ENCODE measurements at places on chromosomes 1 and 21.

GRCh38 chr1:37514350-37515184 lies at the start of gene MEAF6:
Gene MEAF6 (minus strand): TSS chr1:37514766. CDS start chr1:37514746, 20 bp downstream.
- peak; percentile 78 for DNase-seq

- DNase-seq: no peak
Measured at GRCh38 chr1:23169727-23170335, 1.2 kb upstream of the LUZP1 start.

GRCh38 chr1:71101839-71102376 lies 21.1 kb upstream of the ZRANB2 start:
- DNase-seq: no peak

GRCh38 chr1:167514288-167514687 lies 4.0 kb downstream of the CD247 start:
- no peak for DNase-seq

GRCh38 chr1:114153261-114154145 lies at the start of gene SYT6:
Gene SYT6 (minus strand): TSS chr1:114153869. CDS start chr1:114153772, 97 bp downstream.
- DNase-seq: no peak

- DNase-seq: no peak
Measured at GRCh38 chr1:240598216-240599001, 13.5 kb downstream of the GREM2 start.

DNA sequence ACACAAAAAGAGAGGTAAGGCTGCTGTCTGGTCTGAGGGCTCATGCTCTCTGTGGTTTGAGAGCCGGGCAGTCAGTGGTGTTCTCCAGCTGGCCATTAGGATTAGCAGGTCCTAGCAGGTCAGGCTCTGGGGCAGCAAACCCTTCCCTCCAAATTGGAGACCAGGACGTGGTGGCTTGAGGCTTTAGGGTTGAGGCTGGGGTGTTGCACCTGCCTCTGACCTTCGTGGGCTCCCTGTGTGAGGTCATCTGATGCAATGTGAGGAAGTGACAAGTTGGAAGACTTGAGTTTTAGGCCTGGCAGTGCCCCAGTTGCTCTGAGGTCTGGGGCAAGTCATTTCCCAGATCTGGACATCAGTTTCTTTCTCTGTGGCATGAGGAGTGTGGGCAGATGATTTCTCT lies 24.4 kb downstream of the SZRD1 start:
- DNase-seq: no peak

GRCh38 chr21:38925923-38926322 lies 120.2 kb downstream of the ETS2 start:
- no peak for DNase-seq

- DNase-seq: no peak
Measured at GRCh38 chr1:214957330-214958137, 125.0 kb upstream of the KCNK2 start.

DNA sequence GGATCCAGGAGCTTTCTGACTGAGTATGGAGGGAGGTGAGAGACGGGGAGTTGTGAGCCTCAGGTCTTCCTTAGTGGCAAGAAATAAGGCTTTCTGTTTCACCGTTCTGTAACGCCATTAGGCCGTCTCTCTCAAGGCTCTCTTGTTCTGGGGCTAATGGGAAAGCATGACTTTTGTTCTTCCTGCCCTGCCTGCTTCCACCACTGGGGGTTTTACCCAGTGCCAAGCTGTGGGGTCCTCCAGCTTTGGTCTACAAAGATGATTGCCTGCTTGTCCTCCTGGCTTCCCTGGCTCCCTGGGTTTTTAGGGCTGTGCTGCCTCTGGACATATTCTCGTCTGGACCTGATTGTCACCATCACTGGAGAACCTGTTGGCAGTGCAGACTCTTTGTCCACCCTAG lies 74.8 kb upstream of the TINAGL1 start:
- DNase-seq: no peak

DNA sequence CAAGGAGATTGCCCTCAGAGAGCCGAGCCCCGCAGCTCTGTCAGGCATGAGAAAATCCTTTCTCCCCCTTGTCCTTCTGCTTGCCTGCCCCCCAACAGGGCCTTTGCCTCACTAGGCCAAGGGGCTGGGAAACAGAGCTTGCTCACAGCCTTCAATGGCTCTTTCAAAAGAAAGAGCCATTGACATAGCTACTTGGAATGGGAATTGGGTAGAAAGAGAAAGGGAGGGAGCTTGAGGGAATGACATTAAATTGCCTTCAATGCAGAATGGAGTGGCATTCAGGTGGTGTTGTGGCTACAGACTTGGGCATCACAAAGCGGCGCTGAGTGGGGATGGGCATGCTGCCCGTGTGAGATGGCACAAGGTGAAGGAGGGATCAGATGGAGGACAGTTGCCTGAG lies 13.2 kb downstream of the SYT11 start:
- DNase-seq: no peak

DNA sequence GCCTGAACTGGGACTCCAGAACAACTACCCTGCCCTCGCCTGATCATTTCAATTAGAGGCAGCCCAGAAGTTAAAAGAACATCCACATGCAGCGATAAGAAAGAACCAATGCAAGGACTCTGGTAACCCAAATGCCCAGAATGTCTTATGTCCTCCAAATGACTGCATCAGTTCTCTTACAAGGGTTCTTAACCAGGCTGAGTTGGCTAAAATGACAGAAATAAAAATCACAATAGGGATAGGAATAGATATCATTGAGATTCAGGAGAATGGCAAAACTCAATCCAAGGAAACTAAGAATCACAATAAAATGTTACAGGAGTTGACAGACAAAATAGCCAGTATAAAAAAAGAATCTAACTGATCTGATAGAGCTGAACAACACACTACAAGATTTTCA lies 80.1 kb upstream of the PTGFR start:
- no peak for DNase-seq

DNA sequence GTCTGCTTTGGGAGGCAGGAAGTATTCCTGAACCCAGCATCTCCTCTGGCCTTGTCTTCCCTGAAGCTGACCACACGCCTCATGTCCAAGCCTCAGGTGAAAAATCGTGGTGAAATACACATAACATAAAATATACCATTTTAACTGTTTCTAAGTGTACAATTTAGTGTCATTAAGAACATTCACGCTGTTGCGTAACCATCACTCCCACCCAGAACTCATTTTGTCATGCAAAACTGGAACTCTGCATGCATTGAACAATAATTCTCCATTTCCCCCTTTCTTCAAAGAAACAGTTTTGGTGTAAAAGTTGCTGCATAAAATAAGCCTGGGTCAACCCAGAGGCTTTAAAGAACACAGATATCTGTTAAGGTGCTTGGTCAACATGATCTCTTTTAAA lies 93.5 kb downstream of the PLD5 start:
- DNase-seq: no peak

DNA sequence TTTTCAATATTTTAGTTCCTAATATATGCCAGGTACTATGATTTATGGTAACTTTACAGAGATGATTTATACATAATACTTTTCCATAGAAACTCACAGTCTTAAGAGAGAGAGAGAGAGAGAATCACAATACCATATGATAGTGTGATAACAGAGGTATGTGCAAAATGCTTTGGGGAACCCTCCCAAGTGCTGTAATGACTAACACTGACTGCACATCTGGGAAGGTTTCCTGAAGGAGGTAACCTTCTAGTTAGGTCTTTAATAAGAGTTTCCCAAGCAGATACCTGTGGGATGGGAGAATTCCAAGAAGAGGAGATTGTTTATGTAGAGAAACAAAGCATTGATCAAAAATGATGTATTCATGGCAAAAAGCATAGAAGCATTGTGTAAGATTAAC lies 34.6 kb upstream of the PIGC start:
- no peak for DNase-seq

GRCh38 chr1:36088265-36088576 lies 471 bp upstream of the ADPRS start:
- DNase-seq: no peak

- no peak for DNase-seq
Measured at GRCh38 chr1:109950038-109950437, 34.5 kb upstream of the AHCYL1 start.

GRCh38 chr1:44223187-44223610 lies 9.9 kb downstream of the DMAP1 start:
- DNase-seq: no peak

DNA sequence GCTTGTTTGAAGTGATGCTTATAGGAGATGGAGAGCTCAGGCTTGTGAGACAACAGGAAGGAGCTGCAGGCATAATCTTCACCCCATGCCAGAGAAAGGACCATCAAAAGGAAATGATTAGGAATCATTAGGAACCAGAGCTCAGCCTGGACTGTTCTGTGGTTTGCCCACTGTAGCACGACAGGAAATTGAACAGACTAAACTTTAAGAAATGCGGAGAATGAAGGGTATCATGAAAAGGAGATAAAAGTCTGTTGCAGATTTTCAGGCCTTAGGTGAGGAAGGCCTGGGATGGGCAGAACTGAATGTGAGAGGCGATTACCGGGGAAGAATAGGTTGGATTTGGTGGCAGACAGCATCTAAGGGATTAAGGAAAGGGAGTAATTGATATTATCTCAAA lies 292.0 kb upstream of the PLXNA2 start:
- no peak for DNase-seq

DNA sequence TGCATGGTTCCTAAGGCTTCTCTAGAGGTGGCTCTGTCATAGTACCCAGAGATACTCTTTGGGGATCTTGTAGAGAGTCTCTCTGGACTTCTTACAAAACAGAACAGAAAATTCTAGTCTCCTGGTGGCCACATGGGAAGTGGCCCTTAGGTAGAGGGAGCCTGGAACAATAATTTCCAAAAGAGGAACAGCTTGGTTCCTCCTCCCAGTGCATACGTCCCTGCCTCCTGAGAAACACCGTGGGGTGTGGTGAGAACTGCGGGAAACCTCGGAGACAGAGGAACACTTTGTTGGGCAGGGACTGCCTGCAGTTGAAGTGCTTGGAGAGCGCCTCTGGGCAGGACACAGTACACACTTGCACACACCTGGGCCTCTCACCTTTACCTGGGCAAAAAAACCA lies 38.8 kb upstream of the EPHA8 start:
- no peak for DNase-seq

DNA sequence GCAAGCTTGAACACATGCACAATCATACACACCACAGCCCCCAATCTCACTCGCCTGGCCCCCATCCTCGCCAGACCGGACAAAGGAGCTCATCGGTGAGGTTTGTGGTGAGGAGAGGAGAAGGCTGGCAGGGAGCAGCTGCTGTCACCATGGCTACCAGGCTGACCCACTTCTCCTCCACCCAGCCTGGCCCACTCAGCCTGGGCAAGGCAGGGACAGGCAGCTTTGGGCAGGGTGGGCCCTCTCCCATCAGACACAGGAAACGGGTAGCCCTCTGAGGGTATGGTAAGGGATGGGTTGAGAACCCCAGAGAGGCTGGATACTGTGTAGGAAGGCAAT lies 15.9 kb downstream of the RIMS3 start:
- no peak for DNase-seq

GRCh38 chr1:154778944-154779343 lies 91.1 kb downstream of the KCNN3 start:
- no peak for DNase-seq

- DNase-seq: no peak
Measured at GRCh38 chr21:23003951-23004350, 2005.7 kb downstream of the NCAM2 start.

DNA sequence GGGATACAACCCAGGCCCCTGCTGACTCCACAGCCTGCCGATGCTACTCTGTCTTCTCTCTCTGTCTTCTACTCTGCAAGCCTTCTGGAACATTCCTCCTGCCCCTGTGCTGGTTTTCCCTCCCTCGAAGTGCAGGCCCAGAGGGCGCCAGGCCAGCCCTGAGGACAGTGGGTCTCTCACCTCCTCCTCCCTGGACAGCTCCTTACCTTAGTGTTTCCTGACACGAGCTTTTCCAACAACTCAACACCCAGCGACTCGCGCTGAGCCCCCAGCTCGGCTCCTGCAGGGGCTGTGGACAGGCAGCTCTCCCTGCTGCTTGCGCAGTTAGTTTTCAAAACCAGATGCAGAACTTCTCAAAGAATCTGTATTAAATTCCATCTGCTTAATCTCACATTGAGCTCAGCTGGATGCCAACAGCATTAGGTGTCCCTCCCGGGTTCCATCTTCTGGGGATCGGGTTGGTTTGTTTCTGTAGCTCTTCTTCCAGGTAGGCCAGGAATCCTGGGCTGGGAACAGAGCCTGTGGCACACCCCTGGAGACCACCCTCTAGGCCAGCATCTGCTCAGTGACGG lies 54.2 kb downstream of the PTPRU start:
- no peak for DNase-seq

GRCh38 chr1:155012776-155013602 lies 10.4 kb downstream of the ZBTB7B start:
- no peak for DNase-seq

- no peak for DNase-seq
Measured at GRCh38 chr1:65170511-65171142, 22.6 kb downstream of the AK4 start.

DNA sequence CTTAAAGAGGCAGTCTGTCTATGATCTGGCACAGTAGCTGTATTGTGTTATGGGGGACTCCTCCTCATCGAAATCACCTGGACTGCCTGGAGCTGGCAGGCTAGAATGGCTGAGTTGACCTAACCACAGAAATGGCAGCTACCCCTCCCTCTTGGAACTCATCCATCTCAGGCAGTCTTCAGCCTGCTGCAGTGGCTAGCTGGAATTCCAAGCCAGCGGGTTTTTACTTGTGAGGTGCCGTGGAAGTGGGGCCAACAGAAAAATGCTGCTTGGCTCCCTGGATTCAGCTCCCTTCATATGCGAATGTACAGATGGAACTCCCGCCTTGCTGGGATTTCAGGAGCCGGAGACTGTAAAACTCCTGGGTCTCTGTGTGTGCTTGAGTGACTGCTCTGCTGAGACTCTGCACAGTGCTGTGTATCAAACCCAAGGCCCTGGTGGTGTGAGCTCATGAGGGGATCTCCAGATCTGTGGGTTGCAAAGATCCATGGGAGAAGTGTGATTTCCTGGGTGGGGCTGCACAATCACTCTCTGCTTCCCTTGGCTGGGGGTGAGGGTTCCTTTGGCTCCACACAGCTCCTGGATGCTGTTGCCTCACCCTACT lies 316.9 kb downstream of the CTH start:
- no peak for DNase-seq

GRCh38 chr1:73556270-73556669 lies 641.7 kb downstream of the LRRIQ3 start:
- no peak for DNase-seq

- no peak for DNase-seq
Measured at GRCh38 chr1:46497665-46498064, 8.0 kb downstream of the DMBX1 start.

DNA sequence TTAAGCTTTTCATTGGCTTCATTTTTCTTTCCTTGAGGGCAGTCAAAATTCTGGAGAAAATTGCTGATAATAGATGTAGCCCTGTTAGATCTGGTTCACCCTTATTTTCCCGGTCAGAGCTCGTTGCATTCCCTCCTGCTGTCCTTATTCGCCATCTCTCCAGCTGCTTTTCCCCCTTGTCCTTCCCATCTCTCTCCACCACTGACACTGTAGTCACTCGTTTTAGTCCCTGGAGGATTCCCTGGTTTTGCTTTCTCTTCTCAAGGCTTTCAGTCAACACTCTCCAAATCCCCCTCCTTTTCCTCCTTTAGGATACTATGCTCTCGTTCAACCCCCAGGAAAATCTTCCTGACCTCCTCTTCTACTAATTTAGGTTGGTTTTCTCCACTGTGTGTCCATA lies 83.1 kb downstream of the C21orf91 start:
- no peak for DNase-seq

- DNase-seq: no peak
Measured at GRCh38 chr21:14875704-14876523, 188.9 kb downstream of the NRIP1 start.

Data from stimulated activated CD8-positive, alpha-beta memory T cell treated with anti-CD3 and anti-CD28 coated beads, Interleukin-15, amount 100 ng/mL, for 48 hours (primary cell).